ENCODE measurements at places on chromosomes 4 and X.

GRCh38 chr4:65508168-65508567, 162.1 kb downstream of the EPHA5 start:
- DNase-seq: no peak

DNA sequence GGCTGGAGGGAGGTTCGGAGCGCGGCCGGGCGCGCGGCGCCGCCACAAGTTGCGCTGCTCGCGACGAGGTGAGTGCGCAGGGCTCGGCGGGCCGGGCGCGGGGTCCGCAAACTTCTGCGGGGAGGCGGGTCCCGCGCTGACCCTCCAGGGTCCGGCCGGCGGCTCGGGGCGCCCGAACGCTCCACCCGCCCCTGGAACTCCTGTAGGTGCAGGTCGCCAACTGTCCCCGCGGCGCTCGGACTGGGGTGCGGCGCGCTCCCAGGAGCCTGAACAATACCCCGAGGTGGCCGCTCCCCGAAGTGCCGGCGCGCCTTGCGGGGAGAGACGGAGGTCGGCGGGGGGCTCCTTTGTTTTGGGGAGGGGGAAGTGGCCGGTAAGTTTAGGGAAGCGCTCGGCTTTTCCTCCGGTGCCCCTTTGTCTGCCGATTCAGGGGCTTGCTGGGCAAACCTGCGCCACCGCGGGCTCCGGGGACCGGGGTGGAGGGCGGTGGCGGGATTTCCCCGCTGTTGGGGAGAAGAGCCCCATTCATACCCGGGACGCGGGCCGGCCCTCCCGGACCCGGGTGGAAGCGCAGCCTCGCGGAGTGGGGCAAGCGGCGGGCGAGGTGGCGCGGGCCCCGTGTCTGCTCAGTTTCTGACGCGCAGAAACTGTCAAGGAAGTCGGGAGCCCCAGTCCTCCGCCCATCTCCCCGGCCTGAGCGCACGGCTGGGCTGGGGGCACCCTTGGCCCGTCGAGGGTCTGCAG, 694 bp downstream of the TBL1X start:
- no peak for DNase-seq

DNA sequence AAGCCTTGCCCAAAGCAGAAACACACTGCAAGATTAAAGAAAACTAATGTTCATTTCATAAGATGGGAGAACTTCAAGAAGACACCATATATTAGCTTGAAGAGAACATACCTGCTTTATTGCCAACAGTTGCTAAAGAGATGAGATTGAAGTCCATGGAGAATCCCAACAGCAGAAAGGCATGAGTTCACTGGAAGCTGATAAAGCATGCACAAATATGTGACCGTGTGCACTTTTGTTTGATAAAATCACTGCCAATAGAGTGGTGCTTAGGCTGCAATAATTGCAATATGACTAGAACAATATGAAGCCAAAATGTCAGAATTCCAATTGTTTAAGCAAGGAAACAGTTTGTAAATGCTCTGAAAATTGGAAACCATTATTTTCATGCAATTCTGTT, 125.9 kb upstream of the PPARGC1A start:
- no peak for DNase-seq

DNA sequence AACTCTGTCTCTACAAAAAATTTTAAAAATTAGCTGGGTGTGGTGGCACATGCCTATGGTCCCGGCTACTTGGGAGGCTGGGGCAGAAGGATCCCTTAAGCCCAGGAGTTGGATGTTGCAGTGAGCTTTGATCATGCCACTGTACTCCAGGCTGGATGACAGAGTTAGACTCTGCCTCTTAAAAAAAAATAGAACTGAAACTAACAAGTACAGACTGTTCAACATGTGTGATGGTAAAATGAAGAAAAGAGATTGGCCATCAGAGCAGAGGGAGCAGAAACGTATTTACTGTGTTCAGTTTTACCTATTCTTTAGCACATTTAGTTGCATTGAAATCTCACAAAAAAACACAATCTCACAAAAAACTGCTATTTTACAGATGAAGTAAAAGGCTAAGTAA, 77.9 kb upstream of the NAP1L5 start:
- no peak for DNase-seq

DNA sequence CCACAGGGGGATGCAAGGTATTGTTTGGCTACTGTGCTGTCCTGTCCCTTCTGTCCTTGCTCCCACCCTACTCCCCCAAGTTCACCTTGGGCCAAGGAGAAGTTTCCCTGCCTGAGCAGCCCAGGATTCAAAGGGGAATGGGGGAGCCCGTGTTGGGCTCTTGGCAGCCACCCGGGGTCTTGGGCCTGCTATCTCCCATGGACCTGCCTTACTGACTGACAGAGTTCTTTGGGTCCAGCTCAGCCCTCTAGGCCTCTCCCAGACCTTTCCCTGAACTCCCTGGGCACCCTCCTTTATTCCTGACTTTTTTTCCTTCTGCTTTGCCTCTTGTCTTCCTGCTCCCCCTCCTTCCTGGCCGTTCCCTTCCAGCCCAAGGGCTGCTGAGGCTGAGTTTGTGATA, 67.4 kb downstream of the STARD8 start:
- no peak for DNase-seq

- no peak for DNase-seq
Observed at GRCh38 chr4:77578145-77578544, 27.5 kb upstream of the CXCL13 start.

GRCh38 chr4:72817012-72817411, 248.0 kb upstream of the ADAMTS3 start:
- no peak for DNase-seq

DNA sequence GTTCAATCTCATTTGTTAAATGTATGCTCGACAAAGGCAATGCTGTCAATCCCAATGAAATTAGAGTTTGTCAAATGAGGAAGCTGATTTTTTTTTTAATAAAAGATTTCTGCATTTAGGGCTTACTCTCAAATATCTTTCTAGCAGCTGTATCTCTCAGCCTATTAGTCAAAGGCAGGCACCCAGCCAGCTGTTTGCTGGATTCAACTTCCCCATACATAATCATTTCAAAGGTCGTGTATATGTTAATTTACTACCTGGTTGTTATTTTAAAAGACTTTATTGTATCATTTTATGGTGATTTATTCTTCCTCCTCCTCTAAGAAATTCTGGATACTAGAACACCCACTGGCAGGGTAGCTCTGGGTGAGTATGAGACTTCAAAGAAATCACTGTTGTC, 27.1 kb downstream of the RAI2 start:
- DNase-seq: no peak

DNA sequence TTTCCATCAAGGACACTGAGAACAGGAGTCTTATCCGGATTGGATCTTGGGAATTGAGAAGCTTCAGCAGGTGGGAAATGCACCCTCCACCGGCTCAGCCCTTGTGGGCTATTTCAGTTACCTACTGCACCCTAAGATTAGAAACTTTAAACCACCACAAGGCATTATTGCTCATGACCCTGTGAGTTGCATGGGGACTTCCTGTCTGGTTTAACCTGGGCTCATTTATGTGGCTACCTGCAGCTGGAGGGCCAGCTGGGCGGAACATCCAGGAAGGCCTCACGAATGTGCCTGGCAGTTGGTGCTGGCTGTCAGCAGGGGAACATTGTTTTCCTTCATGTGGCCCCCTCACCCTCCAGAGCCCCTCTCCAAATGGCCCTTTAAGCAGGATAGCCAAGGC, 164.1 kb downstream of the DEFB131A start:
- no peak for DNase-seq

DNA sequence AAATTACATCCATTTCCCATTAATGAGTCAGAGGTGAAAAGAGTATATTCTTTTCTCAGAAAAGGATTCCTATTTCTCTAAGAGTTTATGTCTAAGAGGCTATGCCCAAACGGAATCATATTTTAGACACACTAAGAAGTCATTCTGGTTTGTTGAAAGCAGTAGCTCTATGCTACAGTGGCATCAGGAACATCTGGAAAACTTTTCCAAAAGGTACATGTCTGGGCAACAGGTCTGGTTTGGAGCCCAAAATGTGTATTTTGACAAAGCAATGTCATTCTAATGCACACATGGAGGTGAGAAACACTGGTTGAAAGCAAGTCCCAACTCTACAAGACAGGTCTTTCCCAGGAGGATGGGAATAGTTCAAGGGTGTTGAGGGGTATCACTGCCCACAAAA, 56.1 kb downstream of the APBB2 start:
- no peak for DNase-seq

DNA sequence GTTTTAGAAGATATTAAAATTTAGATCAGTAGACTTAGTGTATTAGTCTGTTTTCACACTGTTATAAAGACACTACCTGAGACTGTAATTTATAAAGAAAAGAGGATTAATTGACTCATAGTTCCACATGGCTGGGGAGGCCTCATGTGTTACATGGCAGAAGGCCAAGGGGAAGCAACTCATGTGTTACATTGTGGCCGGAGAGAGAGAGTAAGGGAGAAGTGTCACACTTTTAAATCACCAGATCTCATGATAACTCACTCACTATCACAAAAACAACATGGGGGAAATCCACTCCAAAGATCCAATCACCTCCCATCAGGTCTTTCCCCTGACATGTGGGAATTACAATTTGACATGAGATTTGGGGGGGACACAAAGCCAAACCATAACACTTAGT, 1159.7 kb upstream of the PCDH7 start:
- no peak for DNase-seq

- DNase-seq: no peak
Observed at GRCh38 chr4:1767061-1767769, 25.9 kb upstream of the FGFR3 start.

GRCh38 chrX:30597216-30598012, 19.8 kb upstream of the TASL start:
- no peak for DNase-seq

DNA sequence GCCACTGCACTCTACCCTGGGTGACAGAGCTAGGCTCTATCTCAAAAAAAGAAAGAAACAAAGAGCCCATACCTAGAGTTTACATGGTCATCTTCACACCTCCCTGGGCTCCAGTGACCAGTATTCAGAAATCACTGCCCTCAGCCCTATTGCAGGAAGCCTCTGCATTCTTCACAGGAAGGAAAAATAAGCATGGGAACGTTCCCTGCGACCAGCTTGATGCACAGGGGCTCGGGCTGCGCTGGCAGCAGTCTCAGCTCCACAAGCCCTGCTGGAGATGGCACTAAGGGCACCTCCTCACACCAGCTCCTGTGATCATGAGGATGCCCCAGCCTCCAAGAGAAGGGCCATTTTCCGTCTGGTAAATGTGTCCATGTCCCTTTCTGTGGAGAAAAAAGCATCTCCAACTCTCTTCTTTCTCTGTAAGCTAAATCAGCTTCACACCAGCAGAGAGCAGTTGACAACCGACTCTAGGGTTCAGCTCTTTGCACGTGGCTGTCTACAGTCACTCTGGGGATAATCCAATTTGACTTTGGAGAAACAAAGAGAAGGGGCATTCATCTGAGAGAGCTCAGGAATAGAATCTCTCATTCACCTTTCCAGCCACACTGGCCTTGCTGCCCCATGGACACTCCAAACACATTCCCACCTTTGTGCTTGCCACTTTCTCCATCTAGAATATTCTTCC, 33.1 kb downstream of the LDB2 start:
- DNase-seq: no peak

DNA sequence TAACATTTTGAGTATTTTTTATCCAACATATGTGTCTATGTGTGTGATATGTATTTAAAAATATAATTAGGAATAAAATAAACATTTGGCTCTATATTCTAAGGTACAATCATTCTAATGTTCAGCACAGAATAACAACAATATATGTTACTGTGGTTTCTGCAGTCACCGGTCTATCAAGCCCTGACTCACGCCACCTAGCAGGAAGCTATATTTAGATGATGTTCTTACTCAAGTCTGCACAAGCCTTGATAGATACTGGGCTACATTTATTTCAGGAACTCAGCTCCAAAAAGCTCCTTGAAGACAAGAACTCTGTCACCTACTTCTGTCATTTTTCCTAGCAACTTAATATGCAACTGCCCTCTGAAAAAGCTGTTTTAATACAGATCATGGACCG, 152.0 kb upstream of the FTHL17 start:
- DNase-seq: no peak

GRCh38 chr4:15655223-15656037, at the start of gene FBXL5:
FBXL5 (minus strand) TSS chr4:15655357; CDS start chr4:15655287, 70 bp downstream.
- DNase-seq: peak; percentile 77

- DNase-seq: peak; percentile 94
Observed at GRCh38 chrX:39158801-39159657, 357.8 kb downstream of the MID1IP1 start.

- DNase-seq: no peak
Observed at GRCh38 chr4:76765473-76766183, 132.3 kb downstream of the SOWAHB start.

DNA sequence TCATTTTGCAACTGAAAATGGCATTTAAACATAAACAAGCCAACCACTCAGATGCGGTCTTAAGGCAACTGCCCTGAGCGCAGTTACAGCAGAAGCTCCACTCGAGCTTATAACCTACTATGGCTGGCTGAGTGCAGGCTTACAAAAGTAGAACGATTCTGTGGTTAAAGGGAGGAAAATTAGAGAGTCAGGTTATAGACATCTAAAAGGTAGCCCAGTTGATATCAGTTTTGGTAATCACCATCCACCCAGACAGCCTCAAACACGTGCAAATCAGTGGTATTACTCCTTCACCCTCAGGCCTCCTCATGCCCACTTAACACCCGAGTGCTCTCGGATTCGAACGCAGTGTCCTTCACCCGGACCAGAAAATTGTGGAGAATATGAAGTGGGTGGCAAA, 3.1 kb downstream of the LEF1 start:
- DNase-seq: no peak

- DNase-seq: no peak
Observed at GRCh38 chr4:174334628-174335027, 50.9 kb downstream of the CEP44 start.

DNA sequence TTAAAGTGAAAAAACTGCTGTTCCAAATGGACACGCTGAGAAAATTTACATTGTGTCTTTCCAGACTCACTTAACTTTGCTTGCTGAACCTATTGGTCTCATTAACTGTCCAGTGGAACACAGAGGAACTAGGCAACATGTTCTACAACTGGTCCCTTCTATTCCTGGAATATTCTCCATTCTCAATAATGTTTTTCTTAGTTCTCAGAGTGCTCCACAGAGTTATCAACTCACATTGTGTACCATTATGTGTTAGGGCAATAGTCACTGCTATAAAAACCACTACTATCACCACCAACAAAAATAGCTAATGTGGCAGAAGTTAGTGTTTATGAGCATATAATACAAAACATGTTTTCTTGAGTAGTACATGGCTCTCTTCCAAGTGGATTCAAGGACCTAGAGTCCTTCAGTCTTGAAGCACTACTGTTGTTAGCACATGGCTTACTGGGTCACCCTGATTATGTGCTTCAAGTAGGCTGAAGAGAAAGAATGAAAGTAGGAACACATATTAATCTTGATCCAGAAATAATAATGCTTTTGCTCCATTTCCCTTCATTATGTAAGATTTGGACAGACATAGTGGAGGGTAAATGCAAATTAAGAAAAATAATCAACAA, 865.3 kb upstream of the HS3ST1 start:
- DNase-seq: no peak

DNA sequence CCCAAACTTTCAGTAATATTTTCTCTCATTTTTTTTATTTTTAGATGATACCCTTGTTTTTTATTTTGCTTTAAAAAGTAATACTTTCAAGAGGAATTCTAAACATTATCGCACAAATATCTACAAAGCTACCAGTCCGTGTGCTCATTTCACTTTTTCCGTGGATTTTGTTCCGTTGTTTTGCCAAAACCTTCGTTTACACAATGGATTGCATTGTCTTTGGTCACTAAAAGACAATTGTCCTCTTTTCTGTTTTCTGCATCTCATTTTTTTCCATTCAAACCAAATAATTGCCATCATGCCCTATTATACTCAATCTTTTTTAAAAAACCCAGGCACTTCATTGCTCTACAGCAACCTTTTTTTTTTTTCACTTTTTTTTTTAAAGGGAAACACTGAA, 214.9 kb downstream of the CXXC4 start:
- no peak for DNase-seq

- no peak for DNase-seq
Observed at GRCh38 chr4:120839334-120839973, 83.1 kb downstream of the PRDM5 start.
